ENCODE measurements at places on chromosomes 13 and 19.

DNA sequence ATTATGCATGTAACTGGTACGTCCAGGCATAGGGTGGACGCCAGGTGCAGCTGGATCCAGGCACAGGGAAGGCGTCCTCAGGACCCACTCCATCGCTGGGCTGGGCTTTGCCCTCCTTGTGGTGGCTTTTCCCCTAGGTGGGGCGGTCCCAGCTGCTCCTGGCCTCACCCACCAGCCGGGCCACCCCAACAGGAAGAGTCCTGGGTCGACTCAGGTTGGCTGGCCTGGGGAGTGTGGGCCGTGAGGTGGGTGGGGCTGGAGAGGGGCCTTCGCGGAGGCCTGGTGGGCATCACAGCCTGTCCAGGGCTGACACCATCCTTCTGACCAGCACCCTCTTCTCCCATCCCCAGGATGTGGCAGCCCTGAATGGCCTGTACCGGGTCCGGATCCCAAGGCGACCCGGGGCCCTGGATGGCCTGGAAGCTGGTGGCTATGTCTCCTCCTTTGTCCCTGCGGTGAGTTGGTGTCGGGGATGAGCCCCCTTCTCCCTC lies 3.2 kb upstream of the GARIN5A start:
- H3K27ac ChIP-seq = no peak overlapping the region
- H3K4me1 ChIP-seq = peaks cover 15% of the 10 kb centered on the region
- H3K27me3 ChIP-seq = no peaks in the 10 kb centered on the region
- H3K4me3 ChIP-seq = no peak overlapping the region

- no peak overlapping the region for H3K27ac ChIP-seq
- H3K27me3 ChIP-seq = no peaks in the 10 kb centered on the region
- H3K4me1 ChIP-seq = no peaks in the 10 kb centered on the region
- no peaks in the 10 kb centered on the region for H3K36me3 ChIP-seq
- DNase-seq = no peak
These were observed 821.3 kb downstream of the DIAPH3 start for GRCh38 chr13:59342400-59342799.

- no peaks in the 10 kb centered on the region for H3K4me1 ChIP-seq
- H3K27me3 ChIP-seq = peaks cover 2% of the 10 kb centered on the region
- no peak for DNase-seq
- H3K27ac ChIP-seq = no peak overlapping the region
- no peaks in the 10 kb centered on the region for H3K36me3 ChIP-seq
These were observed 202.2 kb downstream of the SUCLA2 start for GRCh38 chr13:47798906-47799305.

DNA sequence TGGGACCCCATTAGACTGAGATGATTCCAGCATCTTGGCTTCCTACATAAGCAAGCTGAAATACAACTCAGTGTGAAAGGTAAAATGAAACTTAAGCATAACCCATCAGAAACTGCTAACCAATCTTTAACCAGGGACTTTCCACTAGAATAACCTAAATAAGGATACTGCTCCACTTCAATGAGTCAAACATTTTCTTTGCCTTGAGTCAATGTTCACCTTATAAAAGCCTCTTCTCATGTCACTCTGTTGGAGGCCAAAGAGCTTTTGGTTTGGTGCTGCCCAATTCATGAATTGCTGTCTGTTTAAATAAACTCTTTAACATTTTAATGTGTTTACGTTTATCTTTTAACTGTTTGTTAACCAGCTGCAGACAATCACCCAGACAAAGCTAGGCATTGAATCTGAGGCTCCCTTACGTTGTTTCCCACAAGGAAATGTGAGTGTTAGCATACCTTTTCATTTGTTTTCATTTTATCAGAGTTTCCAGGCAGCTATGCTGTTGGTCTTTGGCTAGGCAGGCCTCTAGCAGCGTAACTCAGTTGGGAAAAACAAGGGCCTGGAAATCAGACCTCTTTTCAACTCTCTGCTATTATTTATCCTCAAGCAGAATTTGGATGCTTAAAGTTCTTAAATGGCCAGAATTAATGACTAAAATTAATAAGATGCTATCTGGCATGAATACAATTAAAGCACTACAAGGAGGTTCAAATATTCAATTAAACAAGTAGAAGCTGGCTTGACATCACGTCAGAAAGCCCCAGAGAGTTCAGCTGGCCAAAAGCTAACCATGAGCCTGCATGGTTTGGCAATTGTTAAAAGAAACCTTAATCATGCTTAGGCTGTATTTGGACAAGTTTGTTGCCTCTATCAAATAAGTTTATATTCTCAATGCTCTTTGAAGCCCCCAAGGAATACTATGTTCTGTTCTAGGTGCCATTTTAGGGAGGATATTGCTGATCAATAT lies 200.2 kb downstream of the DCLK1 start:
- H3K27me3 ChIP-seq = peaks cover 1% of the 10 kb centered on the region
- DNase-seq = no peak
- no peak overlapping the region for H3K27ac ChIP-seq
- no peak overlapping the region for H3K4me3 ChIP-seq

DNA sequence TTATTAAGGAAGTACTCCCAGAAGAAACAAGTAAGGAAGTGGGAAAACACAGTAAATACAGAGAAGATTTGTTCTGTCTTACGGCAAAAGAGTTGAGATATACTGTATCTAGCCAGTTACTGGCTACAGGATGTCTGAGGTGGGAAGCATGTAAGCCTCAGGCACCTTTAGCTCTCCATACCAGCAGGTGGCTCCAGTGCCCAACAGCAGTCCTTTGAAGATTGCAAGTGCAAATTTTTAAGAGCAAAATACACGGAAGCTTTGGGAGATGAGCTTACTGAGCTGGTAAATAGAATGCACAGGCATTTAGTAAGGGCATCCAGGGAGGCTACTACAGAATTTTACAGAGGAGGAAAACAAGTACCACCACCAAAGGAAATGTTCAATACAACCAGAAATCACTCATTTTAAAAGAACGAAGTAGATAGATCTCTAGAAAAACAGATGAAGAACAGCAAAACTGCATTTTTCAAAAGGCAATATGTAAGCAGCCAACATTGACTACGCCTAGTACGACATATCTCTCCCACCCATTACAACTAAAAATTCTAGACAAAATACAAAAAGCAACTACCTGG lies 57.9 kb upstream of the VSTM2B start:
- H3K4me1 ChIP-seq = no peaks in the 10 kb centered on the region
- no peaks in the 10 kb centered on the region for H3K36me3 ChIP-seq

- no peak overlapping the region for H3K27ac ChIP-seq
- H3K27me3 ChIP-seq = no peaks in the 10 kb centered on the region
- H3K36me3 ChIP-seq = no peaks in the 10 kb centered on the region
- no peaks in the 10 kb centered on the region for H3K4me1 ChIP-seq
- H3K4me3 ChIP-seq = no peak overlapping the region
These were observed 41.9 kb downstream of the NFIX start for GRCh38 chr19:13037161-13037560.
